ENCODE measurements at places on chromosomes 5 and 9.

DNA sequence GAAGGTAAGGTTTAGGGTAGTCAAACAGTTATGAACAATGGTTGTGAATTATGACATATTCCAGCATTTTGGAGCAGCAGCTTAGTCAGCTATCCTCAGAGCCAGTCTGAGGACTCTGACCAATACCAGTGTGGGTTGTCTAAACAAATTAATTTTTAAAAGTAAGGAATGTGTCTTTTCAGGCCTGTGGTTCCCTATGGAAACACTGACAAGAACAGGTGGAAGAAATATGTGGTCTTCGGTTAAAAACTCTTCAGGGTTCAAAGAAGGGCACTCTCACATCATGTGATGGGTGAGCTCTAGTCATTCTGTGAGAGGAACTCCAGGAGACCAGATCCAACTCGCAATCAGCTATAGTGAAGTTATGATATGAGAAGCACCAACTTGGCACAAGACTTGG lies 33.5 kb upstream of the ALDOB start:
- no peak for DNase-seq

- DNase-seq = no peak
Observed at GRCh38 chr5:33755231-33755630, 136.6 kb downstream of the ADAMTS12 start.

GRCh38 chr9:129458663-129459546 lies 162.0 kb downstream of the C9orf50 start:
- DNase-seq = peak; percentile 68

- DNase-seq = no peak
Observed at GRCh38 chr9:111803924-111804323, 9.2 kb upstream of the SHOC1 start.

GRCh38 chr5:147779694-147780093 lies 2.8 kb downstream of the JAKMIP2 start:
- DNase-seq = no peak

DNA sequence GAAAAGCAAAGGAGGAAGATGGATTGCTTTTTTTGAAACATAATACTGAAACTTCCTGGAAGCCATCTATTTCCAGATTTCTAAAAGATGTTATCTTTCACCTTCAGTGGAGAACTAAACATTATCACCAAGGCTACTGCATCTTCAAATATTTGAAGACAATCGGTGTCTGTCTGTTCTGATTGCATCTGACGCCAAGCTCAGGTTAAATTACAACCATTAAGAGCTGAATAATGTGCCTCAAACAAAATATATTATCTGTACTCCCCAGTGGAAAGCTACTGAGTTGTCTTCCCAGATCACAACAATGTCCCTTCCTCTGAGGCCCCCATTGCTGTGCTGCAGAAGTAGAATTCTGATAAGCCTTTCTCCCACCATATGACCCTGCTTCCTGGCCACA lies 342.3 kb downstream of the PLK2 start:
- DNase-seq = no peak

GRCh38 chr9:5326187-5326586 lies 13.5 kb downstream of the RLN1 start:
- no peak for DNase-seq

DNA sequence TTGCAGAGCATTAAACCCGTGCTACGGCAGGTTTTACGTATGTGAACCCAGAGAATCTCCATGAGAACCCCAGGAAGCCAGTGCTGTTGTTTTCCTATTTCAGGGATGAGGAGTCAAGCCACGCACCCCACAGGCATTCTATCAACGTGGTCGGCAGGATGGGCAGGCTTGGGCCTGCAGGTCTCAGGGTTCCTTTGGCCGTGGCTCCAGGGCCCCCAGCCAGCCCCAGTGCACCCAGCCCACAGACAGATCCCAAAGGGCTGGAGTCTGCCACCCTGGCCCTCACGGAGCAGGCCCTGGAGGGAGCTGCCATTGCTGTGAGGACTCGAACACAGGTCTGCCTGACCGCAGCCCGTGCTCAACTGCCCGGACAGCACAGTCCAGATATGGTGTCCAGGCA lies 77.1 kb upstream of the STXBP1 start:
- DNase-seq = no peak

DNA sequence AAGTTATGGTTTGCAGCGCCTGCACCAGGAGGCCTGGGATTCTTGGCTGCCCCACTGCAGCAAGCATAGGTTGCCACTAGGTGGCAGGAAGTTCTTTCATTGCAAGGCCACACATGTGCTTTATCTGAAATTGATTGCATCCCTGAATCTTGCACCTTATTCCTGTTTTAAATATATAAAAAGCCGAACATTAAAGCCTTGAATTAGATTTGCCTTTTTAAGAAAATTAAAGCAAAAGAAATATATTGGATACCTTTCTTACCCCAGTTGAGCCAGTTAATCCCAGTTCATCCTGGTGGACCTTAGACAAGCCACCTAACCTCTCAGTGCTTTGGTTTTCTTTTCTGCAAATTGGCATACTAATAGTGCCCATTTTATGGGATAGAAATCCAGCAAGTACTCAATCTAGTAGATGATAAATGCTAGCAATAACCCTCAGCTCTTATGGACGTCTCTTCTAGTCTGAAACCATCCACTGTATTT lies 6.3 kb upstream of the TRMT10B start:
- peak; percentile 71 for DNase-seq

DNA sequence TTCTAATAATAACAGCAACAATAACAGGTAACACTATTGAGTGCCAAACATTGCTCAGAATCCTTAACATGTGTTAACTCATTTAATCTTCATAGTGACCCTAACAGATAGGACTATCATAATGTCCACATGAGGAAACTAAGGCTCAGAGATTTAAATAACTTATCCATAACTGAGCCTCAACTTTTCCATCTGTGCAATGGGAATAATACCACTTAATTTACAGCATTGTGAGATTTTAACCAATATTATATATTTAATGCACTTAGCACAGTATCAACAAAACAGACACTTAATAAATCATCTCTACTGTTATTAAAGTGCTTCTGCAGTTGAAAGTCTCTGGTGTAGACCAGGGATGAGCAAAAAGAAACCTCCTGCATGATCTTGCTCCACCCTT lies 28.2 kb downstream of the TTC39B start:
- DNase-seq = no peak

DNA sequence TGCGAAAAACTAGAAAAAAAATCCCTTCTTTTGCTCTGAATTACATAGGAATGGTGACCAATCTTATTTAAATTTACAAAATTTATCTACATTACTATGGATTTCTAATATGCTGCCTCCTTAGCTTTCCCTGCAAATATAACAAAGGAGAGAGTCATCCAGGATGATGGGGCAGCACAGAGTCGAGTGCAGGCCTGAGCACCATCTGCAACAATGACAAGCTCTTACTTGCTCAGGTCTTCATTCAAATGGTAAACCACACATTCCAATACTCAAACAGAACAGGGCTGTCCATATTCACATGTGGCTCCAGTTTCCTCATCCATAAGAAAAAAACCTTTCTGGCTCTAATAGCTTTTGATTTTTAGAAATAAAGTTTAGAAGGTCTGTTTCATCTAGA lies 33.5 kb upstream of the ZNF354B start:
- no peak for DNase-seq

DNA sequence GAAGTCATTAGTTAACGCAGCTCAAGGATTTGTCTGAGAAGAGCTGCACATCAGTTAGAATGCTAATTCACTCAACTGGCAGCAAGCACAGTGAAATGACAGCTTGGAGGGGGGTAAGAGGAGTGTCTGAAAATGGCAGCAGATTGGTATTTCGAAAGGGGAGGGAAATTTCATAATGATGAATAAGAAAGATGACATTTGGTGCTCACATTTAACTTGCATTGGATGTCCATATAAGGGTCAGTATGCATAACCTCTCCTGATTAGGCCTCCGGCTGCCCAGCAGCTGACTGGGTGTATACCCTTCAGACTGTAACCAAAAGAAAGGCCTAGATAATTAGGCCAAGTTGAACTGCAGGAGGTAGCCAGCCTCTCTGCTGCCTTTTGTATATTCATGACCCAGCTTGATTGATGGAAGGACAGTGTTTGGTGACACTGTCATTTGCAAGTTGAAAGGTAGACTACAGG lies 131.0 kb downstream of the PBX3 start:
- no peak for DNase-seq

DNA sequence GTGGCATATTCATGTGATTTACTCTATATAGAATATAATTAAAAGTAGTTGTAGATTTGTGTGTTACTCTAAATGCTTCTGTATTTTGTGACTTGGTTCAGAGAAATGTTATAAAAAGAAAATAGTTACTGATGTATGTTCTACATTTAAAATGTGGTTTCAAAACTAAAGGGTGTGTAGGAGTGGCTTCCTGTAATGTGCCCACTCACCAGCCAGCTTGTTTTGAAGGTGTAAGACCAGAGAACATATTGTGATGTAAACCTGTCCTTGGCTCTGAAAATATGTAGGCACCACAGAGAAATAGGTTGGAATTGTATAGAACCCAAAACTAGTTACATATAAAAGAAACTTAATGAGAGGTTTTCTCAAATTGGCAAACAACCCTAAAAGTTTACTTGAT lies 51.2 kb upstream of the ARRDC3 start:
- DNase-seq = no peak

DNA sequence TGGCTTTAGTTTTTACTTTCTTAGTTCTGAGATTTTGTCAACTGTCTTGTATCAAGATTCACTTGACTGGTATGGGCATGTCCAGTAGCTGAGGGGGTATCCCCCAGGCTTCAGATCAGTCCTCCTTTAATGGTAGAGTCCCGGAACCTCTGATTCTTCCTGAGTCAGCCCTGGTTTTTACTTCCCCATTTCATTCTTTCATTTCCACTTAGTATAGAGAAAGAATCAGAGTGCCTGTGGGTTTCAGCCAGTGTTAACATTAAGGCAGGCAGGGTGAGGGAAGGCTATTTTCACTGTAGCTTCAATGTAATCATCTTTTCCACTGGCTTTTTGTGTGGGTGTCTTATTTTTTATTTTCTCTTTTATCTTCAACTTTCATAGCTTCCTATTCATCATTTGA lies 8.3 kb upstream of the COMMD10 start:
- DNase-seq = no peak

DNA sequence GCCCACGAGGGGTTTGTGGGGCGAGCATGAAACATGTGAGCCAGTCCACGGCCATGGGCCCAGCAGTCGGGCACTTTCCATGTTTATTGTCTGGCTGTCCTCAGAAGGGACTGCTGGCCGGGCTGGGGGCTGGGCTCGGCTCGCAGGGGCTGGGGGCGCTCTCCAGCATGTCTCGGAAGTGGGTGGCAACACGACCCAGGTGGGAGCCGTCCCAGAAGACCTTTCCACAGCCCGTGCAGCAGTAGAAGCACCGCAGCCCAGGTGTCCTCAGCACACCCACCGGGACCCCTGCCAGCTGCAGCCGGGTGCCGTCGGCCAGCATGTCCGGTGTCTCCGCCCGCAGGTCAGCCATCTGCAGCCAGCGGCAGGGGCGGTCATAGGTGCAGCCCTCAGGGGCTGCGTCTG lies 4.8 kb upstream of the NRARP start:
- no peak for DNase-seq

DNA sequence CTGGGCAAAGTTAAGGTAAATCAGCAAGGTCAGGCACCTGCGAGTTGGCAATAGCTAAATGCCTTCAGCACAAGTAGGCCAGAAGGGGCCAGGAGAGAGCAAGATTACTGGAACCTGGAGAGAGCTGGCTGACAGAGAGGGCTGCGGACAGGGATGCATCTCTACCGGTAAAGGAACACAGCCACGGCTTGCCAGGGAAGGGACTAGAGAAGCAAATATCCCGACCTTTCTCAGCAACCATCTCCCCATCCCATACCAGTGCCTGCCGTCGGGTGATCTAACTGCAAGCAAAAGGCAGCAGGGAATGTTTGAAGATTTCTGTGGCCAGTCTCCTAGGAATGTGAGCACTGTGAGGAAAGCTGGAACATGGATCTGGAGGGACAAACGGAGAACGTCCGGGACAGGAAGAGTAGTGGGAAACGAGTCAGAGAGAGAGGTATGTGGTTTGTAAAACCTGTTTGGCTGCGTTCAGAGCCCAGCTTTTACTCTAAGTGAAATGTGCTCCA lies 15.9 kb upstream of the ABLIM3 start:
- DNase-seq = no peak

- DNase-seq = no peak
Observed at GRCh38 chr5:138875552-138875875, 379 bp upstream of the LRRTM2 start.

- DNase-seq = no peak
Observed at GRCh38 chr5:122311961-122312590, at the start of gene SNCAIP. TSS of gene SNCAIP (plus strand) at chr5:122312237. CDS start at chr5:122391135, 78,898 bp downstream.

DNA sequence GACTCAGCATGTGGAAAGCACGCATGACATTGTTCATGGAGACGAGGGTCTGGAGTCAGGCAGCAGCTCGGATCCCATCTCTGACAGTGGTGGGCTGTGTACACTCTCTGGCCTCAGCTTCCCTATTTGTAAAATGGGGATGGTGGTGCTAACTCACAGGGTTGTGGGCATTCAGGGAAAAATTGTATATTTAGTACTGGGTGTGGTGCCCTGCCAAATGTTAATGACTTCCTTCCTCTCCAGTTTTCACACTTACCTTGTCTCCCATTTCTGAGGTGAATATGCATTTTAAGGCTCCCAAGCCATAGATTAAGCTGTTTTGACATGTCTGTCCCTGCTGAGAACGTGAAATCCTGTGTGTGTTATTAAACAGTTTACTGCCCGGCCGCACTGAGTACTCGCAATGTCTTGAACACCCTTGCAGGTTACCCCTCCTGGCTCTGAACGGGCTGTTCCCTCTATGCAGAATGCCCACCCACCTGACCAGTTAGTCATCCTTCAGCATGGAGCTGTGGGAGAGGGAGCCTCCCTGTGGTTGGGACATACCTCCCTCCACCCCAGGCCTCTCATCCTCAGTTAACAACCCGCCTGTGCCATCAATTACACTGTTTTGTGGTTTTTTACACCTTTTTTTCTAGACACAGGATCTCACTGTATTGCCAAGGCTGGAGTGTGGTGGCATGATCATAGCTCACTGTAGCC lies 25.8 kb downstream of the TJP2 start:
- no peak for DNase-seq

- DNase-seq = peak; percentile 28
Observed at GRCh38 chr9:69325409-69326212, 596 bp downstream of the ENTREP1 start.

GRCh38 chr9:134698587-134699342 lies 57.2 kb downstream of the COL5A1 start:
- DNase-seq = peak; percentile 65

DNA sequence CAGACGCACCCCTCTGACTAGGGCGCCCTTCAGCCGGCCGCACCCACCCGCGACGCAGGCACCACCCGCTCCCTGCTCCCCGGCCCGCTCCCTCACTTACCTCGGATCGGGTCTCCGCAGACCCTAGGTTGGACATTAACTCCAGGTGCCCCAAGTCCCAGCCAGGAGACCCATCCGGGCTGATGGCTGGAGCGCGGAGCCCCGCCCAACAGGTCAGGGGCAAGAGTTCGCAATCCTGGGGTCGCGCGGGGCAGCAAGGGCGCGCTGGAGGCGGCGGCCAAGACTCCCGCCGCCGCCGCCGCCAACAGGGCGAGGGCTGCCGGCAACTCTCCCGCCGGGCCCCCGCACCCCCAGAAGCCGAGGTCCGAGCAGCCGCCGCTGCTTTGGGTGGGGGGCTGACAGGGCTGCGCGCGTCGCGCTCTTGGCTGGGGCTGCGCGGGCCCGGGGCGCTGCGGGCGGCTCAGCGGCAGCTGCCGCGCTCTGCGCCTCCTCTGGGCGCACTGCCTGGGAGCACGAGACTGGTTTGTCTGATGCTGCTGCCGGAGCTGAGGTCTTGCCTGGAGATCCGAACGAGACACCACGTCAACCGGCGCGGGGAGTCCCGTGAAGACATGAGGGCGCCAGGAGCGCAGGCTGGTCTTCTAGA lies at the start of gene GDNF:
Gene GDNF, minus strand, starts transcription at position 635 of the 646 bp plus-strand sequence. CDS start 5,245 bp downstream, outside the sequence.
- DNase-seq = peak; percentile 24

GRCh38 chr9:92097997-92098482 lies 17.2 kb downstream of the SPTLC1 start:
- peak; percentile 85 for DNase-seq
